ENCODE measurements at places on chromosomes 4 and X.

DNA sequence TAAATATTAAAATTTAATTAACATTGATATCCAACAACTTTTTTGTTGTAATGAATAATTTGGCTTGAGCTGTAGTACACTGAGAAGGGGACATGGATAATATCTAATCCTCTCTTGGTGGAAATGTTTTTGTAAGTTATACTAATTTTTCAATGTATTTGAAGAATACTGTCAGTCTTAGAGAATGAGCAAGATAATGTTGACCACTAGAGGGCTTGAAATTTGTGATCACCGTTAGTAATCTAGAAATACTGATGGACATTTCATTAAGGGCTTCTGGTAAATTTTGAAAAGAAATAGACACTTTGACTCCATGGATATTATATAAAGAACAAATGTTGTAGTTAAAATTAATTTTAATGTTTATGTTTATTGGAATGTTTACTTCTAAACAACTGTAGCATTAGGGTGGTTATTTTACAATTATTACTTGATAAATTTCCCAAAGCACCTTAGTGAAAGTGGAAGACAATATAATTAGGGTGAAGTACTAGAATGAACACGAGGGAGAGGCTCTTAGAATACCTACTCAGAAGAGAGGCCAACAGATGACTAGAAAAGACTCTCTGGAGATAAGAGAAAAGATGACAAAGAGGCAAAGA is 20.0 kb upstream of the CAMK2D start:
- no peak for DNase-seq

DNA sequence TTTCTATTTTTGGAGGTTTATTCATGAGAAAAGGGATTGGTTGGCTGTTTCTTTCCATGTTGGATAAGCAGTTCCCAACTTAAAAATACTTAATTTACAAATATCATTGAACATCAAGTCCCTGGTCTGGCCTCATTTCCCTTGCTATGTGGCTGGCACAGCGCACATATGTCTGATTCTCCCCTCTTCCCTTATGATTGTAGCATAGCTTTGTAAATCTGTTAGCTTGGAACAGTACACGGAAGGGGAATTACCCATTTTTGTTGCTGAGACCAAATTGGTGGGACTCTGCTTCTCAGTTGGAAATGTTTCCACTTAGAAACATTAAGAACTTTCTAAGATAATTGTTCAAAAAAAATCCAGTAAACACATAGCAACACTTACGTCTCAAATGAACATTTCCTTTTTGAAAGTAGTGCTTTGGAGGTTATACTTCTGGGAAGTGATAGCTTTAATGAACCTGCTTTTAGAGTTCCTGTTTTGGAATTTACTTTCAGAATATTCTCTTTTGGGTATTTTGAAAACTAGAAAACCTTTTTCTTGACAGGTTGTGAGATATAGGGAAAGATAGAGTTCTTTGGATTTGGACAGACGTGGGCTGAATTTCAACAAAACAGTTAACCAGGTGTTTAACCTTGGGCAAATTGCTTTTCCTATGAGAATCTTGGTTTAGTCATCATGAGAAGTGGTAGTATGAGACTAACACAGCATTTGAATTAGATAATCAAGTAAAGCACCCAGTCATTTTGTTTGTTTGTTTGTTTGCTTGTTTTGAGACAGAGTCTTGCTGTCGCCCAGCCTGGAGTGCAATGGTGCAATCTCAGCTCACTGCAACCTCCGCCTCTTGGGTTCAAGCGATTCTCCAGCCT is 47.3 kb downstream of the STIM2 start:
- no peak for DNase-seq

DNA sequence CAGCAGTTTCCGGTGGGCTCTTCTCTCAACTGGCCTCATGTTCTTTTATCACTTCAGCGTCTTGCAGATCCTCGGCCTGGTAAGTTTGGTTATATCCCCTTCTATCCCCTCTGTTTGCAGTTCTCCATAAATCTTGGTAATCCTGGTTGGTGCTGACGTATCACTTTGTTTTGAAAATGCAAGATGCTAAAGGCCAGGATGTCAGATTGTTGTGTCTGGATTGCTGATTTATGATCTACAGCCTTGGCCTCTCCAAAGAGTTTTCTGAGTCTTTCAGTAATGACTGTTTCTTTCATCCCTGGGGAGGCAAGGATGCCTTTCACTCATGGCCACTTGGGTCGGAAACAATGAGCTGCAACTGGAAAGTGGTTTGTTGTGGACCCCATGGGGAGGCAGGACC is 146.4 kb downstream of the AMMECR1 start:
- no peak for DNase-seq

GRCh38 chrX:72273718-72274117 is 3.3 kb downstream of the RPS4X start:
- no peak for DNase-seq

GRCh38 chr4:118935819-118936218 is 47.2 kb downstream of the SYNPO2 start:
- no peak for DNase-seq

DNA sequence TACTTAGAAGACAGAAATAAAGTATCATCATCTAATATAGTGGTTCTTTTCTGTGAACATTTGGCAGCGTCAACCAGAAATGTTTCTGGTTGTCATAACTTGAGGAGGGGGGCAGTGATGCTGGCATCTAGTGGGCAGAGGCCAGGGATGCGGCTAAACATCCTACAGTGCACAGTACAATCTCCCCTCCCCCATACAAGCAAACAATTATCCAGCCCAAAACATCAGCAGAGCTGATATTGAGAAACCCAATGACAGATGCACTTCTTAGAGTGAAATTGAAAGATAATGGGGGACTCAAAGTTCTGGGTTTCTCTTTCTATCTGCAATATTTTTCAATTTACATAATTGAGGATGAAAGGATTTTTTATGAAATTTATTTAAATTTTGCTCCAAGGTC is 1.9 kb upstream of the EIF1AX start:
- no peak for DNase-seq

- DNase-seq: no peak
These were observed 44.7 kb upstream of the ACSL4 start for GRCh38 chrX:109777749-109778148.

- DNase-seq: no peak
These were observed 17.5 kb downstream of the ZNF330 start for GRCh38 chr4:141238186-141238585.

GRCh38 chrX:123013141-123013540 is 170.9 kb upstream of the GRIA3 start:
- DNase-seq: no peak

DNA sequence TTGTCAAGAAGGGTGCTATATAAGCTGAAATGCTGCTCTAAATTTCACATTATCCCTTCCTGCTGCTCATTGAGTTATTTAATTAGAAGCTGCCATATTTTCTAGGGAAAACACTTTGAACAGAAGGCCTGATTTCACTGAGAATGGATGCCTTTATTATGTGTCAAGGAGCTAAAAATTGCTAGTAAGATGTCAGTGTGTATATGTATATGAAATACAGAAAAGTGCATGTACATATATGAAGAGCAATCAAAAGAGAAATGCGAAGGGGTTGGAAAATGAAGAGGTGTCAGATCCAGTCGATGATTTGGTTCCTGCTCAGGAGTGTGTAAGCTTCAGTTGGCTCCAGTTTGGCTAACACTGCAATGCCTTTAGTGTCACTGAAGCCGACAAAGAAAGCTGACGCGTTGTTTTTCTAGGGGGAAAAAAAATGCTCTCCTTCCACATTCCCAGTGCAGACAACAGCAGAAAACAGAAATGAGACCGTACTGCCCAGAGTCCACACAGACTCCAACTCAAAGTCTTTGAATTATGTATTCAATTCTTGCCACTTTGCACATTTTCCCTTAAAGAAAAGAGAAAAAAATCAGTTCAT is 154.2 kb downstream of the NHS start:
- DNase-seq: no peak

GRCh38 chr4:112327965-112328733 is 31.0 kb downstream of the ALPK1 start:
- no peak for DNase-seq

- no peak for DNase-seq
These were observed 102.9 kb upstream of the PGRMC2 start for GRCh38 chr4:128390475-128390996.

DNA sequence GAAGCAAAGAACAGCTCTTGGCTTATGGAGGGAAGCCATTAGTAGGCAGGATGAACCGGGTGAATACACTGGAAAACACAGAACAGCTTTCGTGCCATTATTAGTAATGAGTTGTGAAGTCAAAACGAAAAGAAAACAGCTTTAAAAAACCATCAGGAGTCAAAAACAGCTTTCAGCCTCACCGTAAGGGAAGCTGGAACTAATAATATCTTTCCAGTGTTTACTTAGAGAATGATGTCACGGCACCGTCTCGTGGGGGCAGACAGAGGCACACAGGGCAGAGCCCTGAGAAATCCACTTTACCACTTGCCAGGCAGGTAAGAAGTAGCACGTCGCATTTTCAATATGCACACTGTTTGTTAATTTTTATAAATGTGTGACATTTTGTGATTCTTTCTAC is 37.9 kb upstream of the HMX1 start:
- no peak for DNase-seq

DNA sequence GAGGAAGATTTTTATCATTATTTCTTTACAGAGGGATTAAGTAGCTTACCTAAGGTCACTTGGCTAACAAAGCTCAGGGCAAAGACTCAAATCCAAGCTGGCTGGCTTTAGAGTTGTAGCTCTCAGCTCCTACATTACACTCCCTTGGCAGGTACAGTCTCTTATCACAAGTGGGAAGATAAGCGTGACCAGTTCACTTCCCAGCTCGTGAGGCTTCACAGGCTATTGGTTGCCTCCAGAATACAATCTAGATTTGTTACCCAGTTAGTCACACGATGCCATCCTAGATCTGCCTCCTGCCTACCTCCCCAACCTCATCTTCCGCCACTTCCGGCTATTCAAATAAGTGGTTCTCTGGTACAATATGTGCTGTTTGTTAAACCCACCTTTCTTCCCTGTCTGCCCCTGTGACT is 3.7 kb downstream of the MMRN1 start:
- no peak for DNase-seq

- no peak for DNase-seq
These were observed 138.7 kb downstream of the INPP4B start for GRCh38 chr4:142707401-142707800.

DNA sequence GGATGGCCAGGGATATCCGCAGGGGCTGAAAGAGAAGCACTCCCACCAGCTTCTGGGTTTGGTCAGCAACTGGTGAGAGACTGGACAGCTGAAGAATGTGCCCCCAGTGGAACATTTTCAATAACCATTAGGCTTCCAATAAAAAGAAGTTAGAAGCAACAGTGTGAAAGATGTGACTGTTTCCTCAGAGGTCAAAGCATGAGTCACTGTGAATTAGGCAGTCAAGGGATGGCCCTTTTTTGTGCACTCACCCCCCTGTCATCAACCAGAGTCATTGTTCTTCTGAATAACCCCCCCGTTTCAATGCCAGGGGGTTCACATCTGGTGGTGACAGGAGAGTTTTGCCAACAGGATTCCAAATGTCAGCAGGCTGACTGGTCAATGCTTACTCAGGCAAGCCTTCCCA is 74.6 kb upstream of the SH3RF1 start:
- DNase-seq: no peak

DNA sequence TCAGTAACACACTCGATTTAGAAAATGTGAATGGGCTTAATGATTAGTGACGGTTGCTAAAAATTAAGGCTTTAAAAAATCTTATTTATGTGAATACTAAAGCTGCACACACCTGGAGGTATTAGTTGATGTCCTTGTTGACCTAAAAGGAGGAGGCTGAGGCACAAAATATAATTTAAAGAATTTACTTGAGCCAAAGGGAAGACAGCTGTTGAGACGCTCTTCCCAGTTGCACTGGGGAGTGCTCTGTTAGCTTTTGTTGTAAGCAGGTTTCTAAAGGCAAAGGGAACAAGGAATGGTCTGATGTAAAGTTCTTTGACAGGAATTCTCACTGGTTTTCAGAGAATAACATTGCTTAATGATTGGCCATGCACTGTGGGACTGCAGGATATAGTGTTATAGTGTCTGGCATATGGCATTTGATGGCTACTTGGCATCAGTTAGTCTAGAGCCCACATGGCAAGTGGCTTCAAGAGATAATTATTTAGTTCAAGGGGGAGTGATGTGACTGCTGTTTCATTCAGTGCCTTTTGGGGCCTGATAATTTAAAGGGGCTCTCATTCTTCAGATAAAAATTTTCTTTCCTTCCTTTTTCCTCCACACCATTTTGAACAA is 30.8 kb upstream of the PGM2 start:
- DNase-seq: no peak

DNA sequence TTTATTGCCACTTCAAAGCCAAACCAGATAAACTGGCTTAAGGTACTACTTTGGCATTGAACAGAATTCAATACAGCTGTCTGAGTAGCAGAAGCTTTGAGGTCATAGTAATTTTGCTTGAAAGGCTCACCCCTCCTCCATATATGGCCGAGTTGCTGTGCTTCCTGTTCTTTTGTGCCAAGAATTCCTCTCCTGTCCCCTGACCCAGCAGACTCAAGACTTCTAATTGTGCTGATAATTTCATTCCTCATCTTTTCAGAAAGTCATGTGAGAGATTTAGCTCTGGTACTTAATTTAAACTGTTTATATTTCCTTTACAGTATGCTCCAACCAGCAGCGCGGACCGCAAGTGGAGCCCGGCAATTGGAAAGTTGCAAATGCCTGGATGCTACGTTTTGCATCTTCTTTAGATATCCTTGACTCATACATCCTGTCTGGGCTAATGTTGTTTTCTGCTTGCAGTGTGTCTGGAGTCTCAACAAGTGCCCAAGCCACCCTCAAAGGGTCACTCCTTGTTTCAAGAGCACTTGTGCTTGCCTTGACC is 373.4 kb downstream of the PDGFC start:
- no peak for DNase-seq

- no peak for DNase-seq
These were observed 51.7 kb downstream of the PHF8 start for GRCh38 chrX:53992589-53992988.

- peak; percentile 19 for DNase-seq
These were observed 339 bp downstream of the CUL4B start for GRCh38 chrX:120560405-120560841.

DNA sequence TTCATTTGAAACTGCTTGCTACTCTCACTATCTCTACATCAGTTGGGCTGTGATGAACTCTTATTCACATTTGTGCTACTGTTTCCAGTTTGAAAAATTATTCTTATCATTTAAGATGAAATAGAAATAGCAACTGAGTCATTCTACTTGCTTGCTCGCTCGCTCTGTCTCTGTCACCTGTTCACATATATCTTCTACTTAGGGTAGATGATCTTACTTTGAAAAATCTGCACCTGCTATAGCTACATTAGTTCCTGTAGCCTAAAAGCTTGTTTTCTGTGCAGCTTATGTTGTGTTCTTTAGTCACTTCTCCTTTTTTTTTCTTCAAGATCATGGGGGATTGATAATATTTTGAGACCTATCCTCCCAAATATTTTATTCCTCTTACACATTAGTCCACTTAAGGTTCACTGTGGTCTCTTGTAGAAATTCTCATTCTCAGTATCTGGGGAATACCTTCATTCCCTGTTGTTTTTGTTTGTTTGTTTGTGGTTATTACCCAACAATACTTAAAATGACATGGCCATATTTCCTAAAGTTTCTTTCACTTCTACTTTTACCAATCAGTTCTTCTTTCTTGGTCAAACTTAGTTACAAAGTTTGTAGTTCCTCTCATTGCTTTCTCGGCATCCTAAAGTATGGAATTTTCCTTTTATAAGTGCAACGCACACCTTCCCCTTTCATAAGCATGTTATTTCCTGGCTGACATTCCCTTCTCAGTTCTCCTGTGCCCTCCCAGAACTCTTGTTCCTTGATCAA is 36.5 kb downstream of the CLCN5 start:
- DNase-seq: no peak
